ENCODE measurements at places on chromosomes 6 and 20.

GRCh38 chr20:49054056-49054643 lies 8.0 kb downstream of the CSE1L start:
- DNase-seq = peak; percentile 86

DNA sequence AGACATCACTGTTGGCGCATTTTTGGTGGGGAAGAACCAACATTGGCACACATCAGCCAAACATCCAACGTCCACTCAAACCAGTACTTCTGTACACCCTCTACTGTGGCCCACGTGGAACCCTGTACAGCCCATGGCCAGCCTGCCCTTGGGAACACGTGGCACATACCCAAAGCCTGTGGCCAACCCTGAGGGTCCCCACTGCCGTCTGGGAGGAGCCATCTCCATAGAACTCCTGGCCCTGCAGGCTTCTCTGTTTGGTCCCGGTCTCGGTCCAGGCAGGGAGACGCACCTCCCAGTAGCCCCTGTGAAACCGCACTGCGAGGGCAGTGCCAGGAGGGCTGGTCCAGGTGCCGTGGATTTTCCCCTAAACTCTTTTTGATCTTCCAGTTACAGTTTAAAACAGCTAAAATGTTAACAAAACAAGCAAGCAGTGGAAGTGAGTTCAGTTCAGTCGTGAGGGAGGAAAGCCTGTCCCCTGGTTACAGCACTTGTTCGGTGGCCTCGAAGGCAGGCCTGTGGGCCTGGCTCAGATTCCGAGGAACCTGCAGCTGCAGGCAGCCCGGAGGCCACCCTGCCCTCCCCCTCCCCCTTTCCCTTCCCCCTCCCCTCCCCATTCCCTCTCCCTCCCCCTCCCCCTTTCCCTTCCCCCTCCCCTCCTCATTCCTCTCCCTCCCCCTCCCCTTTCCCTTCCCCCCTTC lies 233.7 kb downstream of the DLL1 start:
- no peak for DNase-seq

DNA sequence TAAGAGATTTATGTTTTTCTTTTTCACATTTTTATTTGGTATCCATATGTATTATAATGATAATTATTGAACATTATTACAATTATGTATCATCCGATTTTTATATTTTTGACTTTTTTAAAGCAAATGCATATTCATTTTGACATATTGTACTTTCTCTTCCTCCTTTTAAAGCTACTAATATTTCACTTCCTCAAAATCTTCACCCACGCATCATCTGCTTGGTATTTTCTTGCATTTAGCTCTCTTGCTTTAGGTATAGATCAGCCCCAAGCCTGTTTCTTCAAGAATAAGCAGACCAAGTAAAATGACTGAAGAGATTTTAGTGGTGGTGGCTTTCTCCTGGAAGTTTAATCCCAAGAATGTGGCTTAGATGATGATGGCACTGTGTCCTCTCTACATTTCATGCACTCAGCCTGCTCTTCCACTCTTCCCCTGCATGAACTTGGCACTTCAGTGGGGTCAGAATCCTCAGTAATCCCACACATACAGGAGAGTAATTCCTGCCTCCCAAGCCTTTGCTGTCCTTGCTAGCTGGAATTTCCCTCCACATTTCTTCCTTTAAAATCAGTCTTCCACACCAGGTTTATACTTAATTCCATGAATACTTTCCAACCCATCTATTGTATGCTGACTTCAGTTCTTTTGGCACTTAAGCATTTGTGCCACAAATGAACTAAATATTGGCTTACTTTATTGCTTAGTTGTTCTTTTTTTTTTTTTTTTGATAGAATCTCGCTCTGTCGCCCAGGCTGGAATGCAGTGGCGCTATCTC lies 8.2 kb downstream of the NCOA7 start:
- no peak for DNase-seq

GRCh38 chr6:108714101-108714765 lies 134.0 kb upstream of the ARMC2 start:
- DNase-seq = no peak

DNA sequence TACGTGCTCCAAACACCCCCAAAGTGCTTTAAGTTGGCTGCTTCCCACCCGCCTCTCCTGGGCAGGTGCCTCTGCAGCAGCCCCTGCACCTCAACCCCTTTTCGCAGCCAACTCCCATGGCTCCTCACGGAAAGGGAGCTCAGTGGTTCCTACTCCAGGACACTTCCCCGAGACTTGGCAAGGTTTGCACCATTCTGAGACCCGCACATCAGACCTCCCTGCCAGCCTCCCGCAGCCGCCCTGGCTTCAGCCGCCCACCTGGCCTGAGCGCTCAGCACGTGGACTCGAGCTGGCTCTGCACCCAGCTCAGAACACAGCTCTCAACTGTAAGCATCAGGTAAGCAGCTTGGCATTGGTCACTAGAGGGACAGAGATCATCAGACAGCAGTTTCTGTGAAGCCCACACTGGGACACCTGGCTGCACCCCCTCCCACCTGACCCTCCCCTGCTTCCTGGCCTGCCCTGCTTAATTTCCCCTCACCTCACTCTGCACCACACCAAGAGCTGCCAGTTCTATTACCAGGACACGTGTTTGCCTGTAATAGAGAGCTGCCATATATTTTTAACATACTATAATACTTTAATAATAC lies 28.5 kb downstream of the GMDS start:
- DNase-seq = no peak

- no peak for DNase-seq
Measured at GRCh38 chr6:10884245-10884972, 2.4 kb upstream of the SYCP2L start.

DNA sequence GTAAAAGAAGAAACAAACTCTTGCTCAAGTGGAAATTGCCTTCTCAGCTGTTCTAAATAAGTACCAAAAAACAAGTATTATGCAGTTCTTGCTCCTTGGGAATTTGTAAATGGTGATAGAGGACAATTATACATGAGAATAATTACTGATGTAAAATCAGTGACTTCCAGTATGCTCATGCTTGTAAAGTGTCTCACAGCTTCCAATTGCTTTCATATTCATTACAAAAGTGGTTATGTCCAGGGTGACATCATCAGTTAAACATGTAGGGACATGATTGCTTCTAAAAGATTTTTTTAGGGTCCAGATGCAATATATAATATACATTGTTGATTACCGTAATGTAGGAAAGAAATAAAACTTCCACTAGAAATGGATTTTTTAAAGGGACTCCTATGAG lies 122.8 kb upstream of the B3GAT2 start:
- DNase-seq = no peak

GRCh38 chr6:147744012-147744411 lies 235.5 kb downstream of the SAMD5 start:
- no peak for DNase-seq

DNA sequence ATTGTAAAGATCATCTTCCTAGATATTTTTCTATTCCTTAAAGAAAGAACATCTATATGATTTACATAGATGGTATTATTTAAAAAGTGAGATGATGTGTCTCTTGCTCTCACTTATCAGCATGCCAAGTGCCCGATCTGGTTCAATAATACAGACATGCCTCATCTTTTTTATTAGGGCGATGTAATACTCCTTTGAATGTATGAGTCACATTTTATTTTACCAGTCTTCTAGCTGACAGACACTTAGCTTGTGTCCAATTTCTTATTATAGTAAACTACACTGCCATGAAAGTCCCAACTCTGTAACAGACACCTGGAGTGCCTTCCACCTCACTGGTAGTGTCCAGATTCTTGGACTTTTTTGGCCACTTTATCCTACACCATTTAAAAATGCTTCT lies 586.6 kb upstream of the BTBD3 start:
- DNase-seq = no peak

GRCh38 chr20:25573288-25574251 lies 11.8 kb downstream of the NINL start:
- DNase-seq = peak; percentile 26

DNA sequence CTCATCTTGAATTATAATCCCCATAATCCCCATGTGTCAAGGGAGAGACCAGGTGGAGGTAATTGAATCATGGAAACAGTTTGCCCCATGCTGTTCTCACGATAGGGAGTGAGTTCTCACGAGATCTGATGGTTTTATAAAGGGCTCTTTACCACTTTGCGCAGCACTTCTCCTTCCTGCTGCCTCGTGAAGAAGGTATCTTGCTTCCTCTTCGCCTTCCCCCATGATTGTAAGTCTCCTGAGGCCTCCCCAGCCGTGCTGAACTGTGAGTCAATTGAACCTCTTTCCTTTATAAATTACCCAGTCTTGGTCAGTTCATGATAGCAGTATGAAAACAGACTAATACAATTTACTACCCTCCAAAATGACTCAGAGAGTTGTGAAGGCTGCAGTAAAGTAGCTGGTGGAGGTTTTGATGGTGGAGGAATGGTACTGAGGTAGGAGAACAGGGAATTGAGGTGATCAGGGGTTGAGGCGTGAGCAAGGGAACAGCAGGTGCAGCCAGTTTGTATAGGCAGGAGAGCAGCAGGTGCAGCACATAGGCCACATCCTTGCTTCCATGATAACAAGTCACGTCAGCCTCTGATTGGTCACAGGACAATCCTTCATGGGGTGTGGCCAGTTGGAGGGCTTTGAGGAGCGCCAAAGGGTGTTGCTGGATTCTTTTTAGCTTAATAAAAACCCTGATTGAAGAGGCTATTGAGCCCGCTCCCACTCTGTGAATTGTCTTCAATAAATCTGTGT lies 150.0 kb downstream of the CDC5L start:
- no peak for DNase-seq

- no peak for DNase-seq
Measured at GRCh38 chr20:19737025-19737424, 21.0 kb upstream of the RIN2 start.

- peak; percentile 25 for DNase-seq
Measured at GRCh38 chr6:118663993-118664985, 12.9 kb upstream of the CEP85L start.

- DNase-seq = no peak
Measured at GRCh38 chr6:34059136-34059731, 86.7 kb downstream of the GRM4 start.

- DNase-seq = no peak
Measured at GRCh38 chr6:36683145-36683655, 4.7 kb downstream of the CDKN1A start.

DNA sequence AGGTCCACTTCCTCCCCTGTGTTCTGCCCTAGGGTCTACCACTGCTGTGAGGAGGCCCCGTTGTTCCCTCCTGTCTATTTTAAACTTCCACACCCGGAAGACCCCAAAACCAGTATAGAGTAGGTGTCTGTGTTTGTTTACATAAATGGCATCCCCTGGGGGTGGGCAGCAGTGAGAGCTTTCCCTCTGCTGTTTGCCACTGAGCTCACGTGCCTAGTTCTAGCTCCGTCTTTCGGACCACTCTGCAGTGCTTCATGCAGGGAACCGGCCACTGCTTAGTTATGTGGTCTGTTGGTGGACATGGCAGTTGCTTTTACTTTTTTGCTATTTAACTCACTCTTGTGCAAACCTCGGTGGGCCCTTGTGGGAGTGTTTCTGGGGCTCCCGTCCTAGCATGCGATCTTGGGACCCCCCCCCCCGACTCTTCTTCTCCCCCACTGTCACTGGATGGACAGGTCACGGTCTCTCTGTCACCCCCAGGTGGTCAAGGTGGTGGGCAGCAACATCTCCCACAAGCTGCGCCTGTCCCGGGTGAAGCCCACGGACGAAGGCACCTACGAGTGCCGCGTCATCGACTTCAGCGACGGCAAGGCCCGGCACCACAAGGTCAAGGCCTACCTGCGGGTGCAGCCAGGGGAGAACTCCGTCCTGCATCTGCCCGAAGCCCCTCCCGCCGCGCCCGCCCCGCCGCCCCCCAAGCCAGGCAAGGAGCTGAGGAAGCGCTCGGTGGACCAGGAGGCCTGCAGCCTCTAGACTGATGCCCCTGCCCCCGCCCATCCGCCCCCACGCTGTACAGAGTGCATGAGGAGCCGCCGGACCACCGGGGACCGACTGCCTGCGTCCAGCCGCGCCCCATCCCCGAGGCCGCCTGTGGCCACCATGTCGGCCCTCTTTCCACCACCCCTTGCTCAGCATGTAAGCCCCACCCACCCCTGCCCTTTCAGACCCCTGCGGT lies 40.9 kb downstream of the VSTM2L start:
- DNase-seq = no peak

- DNase-seq = no peak
Measured at GRCh38 chr6:53056273-53056672, 8.9 kb upstream of the FBXO9 start.

DNA sequence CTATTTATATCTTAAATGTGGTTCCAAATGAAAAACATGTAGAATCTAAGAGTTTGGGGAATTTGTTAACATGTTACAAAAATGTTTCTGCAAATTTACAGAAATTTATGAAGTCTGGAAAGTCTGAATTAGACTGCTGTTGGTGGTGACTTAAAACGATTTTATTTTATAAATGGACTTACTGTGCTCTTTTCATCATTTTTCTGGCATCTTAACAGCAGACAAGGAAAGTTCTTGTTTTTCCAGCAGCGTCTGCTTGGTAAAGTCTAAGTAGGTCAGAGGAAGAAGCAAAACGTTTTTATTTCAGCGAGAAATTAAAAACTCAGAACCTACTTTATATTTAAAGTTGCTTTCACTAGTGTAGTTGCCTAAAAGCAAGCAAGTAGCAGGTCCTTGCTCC lies 48.6 kb upstream of the COL9A1 start:
- no peak for DNase-seq

DNA sequence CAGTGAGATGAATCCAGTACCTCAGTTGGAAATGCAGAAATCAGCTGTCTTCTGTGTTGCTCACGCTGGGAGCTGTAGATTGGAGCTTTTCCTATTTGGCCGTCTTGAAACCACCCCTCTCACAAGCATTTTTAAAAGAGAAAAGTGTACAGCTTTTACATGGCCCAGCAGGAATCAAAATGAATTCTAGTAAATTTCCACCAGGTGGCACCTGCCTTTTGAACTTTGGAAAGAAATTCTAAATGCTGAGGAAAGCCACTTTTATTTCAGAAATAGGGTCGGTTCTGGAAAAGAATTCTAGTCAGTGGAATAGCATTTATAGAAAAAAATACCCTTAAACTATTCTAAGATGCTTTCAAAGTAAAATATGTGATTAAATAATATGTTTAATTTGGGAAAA lies 647.8 kb downstream of the CD109 start:
- peak; percentile 23 for DNase-seq

- peak; percentile 68 for DNase-seq
Measured at GRCh38 chr6:79813854-79814709, 133.3 kb downstream of the ELOVL4 start.

DNA sequence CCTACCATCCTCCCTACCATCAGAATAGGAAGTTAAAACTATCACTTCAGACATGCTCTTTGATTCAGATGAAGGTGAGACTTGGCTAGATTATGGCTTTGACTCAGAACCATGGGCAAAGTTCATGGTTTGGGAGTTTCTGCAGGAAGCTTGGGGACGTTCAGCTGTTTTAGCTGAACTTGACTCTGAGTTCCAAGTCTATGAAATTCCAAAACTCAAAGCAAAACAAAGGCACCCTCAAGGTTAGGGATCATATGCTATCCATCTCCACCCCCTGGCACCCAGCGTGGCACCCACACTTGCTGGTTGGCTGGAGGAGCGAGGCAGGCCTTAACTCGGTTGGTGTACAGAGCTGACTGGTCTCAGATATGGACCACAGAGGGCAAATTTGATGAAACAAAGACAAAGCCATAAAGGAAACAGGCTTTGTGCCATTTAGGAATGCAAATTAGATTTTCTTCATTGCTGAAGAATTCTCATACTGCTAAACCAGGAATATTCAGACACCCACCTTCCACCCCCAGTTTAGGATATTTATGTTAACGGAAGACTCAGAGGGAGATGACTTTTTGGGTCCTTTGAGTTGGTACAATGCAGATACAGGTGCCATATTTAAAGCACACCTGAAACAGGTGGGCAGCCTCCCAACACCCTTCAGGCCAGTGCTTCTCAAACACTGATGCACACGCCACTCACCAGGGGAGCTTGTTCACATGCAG lies 88.4 kb upstream of the SLC22A16 start:
- no peak for DNase-seq

GRCh38 chr20:51422514-51423289 lies 119.8 kb downstream of the NFATC2 start:
- DNase-seq = no peak

- DNase-seq = no peak
Measured at GRCh38 chr6:135577059-135577538, 79.6 kb upstream of the AHI1 start.

Measured in lung microvascular endothelial cell (primary cell).